Activated CD8-positive, alpha-beta memory T cell treated with anti-CD3 and anti-CD28 coated beads for 4 hours (primary cell): ENCODE measurements at places on chromosomes 12 and 14.

GRCh38 chr12:76340680-76341435 lies 7.4 kb downstream of the BBS10 start:
- no peak for DNase-seq

GRCh38 chr12:110091136-110091711 lies 32.9 kb upstream of the IFT81 start:
- DNase-seq = no peak

- no peak for DNase-seq
These were observed 421 bp downstream of the RTL1 start for GRCh38 chr14:100903134-100903468.

DNA sequence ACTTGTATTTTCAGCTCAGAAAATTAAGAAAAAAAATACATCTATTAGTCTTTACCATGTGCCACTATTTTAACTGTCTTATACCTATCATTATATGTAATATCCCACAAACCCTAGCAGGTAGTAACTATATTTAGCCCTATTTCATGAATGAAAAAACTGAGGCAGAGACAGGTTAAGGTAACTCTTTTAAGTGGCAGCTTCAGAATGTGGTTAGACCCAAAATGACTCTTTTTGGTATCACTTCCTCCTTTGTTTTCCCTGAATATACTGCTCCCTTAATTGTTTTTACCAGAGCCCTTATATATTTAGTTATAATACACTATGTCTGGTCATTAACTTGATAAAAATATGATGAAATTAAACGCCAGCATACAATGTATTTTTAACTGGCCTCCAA lies 235.6 kb upstream of the RPL10L start:
- DNase-seq = no peak

DNA sequence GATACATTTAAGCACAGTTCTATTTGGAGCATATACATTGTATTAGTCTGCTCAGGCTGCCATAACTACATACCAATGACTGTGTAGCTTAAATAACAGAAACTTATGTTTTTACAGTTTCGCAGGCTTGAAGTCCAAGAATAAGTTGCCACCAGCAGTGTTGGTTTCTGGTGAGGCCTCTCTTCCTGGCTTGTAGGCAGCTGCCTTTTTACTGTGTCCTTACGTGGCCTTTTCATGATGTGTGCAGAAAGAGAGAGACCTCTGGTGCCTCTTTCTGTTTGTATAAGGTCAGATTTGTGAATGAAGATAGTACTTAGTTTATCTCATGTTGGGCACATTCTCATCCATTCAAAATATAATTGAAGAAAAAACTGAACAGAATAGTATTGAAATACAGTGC lies 636.6 kb downstream of the FLRT2 start:
- DNase-seq = no peak

DNA sequence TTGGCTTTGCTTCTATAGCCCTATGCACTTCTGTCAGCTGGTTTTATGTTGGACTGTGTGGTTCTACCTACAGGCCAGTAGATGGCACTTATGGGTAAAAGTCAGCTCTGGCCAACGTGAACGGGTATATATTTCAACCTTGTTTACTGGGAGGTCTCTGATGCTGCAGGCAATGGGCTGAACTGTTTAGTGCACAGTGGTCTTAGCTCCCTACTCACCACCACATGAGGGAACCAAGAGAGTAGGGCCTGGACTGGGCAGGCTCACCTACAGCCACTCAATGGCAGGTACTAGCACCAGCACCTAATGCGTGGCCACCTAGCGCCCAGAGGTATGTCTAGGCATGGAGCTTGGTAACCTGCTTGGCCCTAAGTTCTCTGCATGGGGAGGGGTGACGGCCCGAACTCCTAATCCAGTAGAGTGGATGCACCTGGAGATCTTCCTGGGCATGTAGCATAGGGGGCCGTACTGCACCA lies 481.8 kb downstream of the TMEM117 start:
- DNase-seq = no peak
